ENCODE measurements at places on chromosomes 2 and 18. TPM values are rescaled to one million over a fixed set of nuclear protein-coding genes. Genes with fewer than 3 reads are reported as not detected.

GRCh38 chr2:134648586-134648985, 70.2 kb downstream of the TMEM163 start:
- no peak for DNase-seq

BUB1 gene
- 0.82 TPM for total RNA-seq

DNA sequence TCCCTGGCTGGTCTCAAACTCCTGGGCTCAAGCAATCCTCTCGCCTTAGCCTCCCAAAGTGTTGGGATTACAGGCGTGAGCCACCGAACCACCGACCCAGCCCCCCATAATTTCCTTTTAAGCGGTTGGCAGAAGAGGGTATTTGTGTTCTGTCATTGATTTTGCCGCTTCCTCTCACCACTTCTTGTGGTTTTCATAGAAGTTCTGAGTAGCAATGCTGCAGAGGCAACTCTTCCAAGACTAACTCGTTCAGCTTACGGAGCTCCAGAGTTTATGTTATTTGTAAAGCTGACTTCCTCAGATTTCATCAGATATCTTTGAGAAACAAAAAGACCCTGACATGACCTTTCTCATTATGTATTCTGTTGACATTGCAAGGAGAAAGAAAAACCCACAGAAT, 261.4 kb upstream of the KCNJ3 start:
- no peak for DNase-seq

DNA sequence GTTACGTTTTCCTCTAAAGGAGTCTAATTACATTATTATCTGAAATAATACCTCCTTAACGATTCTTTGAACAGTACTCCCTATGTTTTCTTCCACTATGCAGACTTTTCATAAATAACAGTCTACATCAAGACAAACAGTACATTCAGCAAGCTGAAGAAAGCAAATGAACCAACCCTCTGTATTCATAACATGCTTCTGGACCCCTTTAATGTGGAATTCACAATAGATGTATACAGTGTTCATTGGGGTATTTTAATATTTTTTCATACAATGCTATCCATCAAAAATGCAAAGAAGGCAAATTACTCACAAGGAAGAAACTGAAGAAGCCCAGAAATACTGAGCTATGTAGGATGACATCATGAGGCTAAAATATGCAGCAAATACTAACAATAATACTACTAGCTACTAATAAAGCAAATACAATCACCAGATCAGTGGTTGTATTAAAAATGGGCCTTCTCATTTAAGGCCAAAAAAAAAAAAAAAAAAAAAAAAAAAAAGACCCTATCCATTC, 408.6 kb downstream of the MTX2 start:
- no peak for DNase-seq

MAPK4 gene
- total RNA-seq, result 28.8 TPM

RPE gene
- 16.6 TPM for total RNA-seq

DNA sequence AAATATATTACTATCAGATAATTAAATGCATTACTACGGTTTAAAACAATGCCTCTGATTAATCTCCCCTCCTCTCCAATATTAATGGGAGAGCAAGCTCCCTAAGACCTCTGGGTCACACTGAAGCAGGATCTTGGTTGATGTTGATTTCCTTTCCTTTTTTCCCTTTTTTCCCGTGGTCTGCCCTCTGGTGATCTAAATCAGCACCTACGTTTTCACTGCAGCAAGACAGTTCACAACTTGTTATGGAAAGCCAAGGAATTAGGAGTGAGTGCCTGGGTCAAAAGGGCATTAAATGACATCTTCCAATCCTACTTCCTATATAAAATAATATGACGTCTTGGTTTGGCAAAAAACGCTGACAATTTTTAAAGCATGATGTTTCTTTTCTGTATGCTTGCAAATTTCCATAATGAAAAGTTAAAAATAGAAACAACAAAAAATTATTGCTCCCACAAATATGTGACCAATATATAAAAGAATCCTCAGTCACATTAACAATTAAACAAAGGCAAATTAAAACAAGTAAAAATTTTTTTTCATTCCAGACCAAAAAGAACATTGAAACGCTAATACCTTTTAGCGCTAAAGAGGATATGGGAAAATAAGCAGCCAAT, 7.9 kb upstream of the CFAP36 start:
- no peak for DNase-seq

SERPINB4 gene
- total RNA-seq, result not detected

DNA sequence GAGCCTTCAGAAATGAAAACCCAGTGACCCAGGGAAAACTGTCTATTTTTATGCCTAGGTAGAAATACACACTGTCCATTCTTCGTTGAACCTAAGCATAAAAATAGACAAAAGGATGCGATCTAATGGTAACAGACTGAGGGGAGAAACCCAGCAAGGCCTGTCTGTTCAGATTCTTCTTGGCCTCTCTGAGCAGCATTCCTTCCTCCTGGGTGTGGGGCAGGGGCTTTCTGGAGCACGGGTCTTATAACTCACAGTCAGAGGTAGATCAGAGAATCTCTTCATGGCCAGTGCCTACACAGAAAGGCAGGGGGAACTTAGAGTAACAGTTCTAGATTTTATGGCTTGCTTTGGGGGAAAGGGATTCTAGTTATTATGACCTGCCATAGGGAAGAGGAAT, 56.0 kb downstream of the PKDCC start:
- no peak for DNase-seq

- no peak for DNase-seq
Measured at GRCh38 chr2:143903172-143903856, 616.6 kb downstream of the ZEB2 start.

LYPD6B gene
- total RNA-seq, result not detected

GNAL gene
- total RNA-seq, result 5.1 TPM

DNA sequence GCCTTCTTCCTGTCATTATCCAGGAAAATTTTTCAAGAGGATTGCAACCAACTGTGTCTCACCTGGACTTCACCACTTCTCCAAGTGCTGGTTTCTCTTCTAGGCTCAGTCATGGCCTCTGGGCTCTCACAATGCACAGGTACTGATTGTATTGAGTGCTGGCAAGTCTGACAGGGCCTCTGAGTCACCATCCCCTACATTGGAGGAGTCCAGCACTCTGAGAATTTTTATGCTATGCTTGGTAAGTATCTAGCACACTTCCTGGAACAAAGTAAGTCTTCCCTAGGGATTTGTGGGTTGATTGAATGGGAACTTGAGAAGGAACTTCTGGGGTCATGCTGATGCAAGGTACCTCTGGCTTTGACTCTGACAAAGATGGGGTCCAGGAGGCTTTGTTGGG, 147.2 kb upstream of the CELF4 start:
- DNase-seq, result no peak

ZDBF2 gene
- total RNA-seq, result 6.6 TPM

- DNase-seq, result no peak
Measured at GRCh38 chr2:137952586-137953129, 11.6 kb upstream of the HNMT start.

GRCh38 chr2:213696442-213696841, 412.2 kb downstream of the SPAG16 start:
- no peak for DNase-seq

PIEZO2 gene
- total RNA-seq, result 1.1 TPM

- DNase-seq, result no peak
Measured at GRCh38 chr18:14026199-14026598, 106.0 kb downstream of the ZNF519 start.

DNA sequence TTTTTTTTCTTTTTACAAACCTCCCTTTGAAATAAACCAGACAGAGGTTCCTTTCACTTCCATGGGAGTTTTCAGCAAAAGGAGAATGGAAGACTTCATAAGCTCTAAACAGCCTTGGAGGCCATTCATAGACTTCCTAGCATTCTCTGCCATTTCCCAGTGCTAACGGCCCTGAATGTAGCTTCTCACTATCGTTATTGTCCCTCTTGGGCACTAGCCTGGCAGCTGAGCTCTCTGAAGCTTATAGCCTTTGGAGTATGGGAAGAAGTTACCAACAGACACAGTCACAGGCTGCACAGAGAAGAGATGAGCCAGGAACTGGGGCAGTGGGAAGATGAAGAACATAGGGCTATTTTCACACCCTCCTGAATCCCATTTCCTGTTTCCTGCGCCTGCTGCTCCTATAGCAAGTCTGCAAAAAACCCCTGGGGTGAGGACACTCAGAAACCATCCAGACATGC, 29.1 kb upstream of the EPC2 start:
- no peak for DNase-seq

GRCh38 chr2:218418717-218419458, at the start of gene VIL1:
Gene VIL1 (plus strand): TSS chr2:218419123. CDS start chr2:218423779, 4,656 bp downstream.
- DNase-seq, result no peak

- no peak for DNase-seq
Measured at GRCh38 chr2:157764386-157764785, 111.7 kb downstream of the ACVR1 start.

DNA sequence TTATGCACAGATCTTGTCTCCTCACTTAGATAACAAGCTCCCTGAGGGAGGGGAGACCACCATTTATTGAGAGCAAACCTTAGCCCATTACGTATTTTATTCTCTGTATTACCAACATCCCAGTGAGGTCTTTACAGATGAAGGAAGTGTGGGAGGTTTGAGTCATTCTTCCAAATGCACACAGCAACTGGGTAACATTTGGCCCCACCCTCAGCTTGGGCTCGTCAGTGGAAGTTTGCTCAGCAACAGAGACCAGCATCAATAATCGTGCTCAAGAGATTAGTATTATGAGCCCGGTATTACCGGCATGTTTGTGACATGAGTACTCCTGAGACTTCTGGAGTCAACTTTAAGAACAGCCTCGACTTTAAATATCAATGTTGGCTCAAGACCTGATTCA, 168.6 kb downstream of the ETAA1 start:
- no peak for DNase-seq

- DNase-seq, result no peak
Measured at GRCh38 chr2:172813314-172813888, 77.8 kb downstream of the RAPGEF4 start.

REG3A gene
- total RNA-seq, result not detected

NT5DC4 gene
- not detected for total RNA-seq

EML6 gene
- total RNA-seq, result 0.59 TPM

RAMP1 gene
- total RNA-seq, result 151 TPM

DNA sequence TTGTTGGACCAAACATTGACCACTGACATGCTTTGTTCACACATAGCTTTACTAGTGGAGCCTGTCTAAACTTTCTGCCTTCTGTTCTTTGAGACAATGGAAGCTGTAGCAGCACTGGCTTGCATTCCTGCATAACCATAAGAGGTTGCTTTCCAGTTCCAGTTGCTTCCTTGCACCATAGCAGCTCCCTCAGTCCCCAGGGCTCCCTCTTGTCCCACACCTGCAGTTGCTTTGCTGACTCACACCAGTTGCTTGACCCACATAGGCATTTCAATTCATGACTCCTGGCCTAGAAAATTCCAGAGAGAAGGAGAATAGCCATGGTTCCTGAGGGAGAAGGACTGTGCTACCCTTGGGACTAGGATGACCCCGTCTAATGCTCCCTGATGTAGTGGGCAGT, 20.9 kb downstream of the SGPP2 start:
- no peak for DNase-seq

- DNase-seq, result no peak
Measured at GRCh38 chr2:177316756-177317155, 52.2 kb upstream of the NFE2L2 start.

GRCh38 chr18:46910856-46911255, 6.5 kb downstream of the PIAS2 start:
- DNase-seq, result no peak

GRCh38 chr2:126719191-126719832, 63.4 kb downstream of the GYPC start:
- peak; percentile 43 for DNase-seq

DNA sequence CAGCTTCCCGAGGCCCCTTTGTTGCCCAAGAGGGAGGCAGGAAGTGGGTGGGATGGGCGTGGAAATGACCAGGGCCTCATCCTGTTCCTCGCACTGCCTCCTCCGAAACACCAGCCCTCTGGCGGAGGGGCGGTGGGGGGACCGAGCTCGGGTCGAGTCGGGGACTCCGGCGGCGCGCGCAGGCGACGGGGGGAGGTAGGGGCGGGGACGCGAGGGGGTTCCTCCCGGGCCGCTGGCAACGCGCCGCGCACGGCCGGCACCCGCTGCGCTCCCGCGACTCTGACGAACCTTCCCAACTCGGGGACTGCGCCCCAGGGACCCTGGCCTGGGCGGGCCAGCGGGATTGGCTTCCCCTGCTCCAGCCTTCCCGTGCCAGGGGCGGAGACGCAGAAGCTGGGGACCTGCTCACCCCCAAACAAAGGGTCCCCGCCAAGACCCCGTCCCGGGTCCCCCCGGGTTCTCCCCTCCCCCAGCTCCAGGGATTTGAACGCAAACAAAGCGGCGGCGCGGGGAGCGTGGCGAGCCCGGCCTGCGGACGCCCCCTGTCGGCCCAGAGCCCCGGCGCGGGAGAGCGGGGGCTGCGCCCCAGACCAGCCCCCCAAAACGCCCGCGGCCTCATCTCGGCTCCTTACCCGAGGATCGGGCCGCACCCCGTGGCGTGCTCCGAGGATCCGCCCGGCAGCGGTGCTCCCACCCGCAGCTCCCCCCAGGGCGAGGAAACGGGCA, 1.2 kb downstream of the SEMA4C start:
- DNase-seq, result peak; percentile 93

CYP27A1 gene
- total RNA-seq, result 7.9 TPM

GRCh38 chr2:226703514-226703913, 96.1 kb downstream of the IRS1 start:
- DNase-seq, result no peak

DNA sequence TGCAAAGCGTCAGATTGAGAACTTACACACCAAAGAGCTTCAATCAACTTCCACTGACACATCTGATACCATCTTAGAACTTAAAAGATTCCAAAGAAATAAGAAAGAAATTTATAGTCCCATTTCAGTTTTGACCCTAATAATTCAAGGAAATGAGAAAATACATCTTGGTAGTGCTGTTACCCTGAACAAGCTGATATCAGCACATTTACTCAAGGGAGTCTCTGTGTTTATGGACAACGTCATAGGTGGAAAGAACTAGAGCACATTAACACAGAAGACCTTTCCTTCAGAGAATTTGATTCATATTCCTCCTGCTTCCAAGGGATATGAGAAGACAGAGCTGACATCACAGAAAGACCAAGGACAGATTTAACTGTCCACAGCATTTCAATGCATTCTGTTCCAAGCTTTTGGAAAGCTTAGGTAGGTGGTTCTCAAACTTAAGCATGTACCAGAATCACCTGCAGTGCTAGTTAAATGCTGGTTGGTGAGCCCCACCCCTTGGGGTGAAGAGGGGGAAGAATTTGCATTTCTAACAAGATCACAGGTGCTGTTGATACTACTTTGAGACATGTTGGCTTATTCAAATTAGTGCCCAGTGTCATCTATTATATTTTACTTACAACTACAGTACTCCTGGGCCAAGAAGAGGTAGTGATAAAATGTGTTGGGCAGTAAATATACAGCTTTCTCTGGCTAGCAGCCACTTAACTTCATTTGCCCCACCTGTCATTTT, 59.8 kb downstream of the LDAH start:
- DNase-seq, result no peak

- DNase-seq, result peak; percentile 53
Measured at GRCh38 chr2:226661789-226662545, 137.7 kb downstream of the IRS1 start.

DNA sequence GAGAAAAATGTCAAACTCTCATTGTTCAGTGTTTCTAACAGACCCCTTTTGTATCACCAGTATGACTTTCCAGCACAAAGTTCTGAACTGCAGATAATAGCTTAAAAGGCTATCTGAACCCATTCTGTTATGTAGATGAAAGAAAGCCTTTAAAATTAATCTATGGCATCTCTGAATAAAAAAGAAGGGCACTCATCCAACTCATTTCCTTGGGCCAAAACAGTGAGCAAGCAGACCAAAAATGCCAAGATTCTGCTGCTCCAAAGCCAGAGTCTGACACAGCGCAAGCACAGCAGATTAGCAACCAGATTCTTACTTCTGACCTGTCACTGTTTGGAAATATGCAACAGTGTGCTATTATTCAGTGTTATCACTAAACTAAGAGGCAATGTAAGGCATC, 22.6 kb upstream of the ITGA6 start:
- DNase-seq, result no peak

- DNase-seq, result no peak
Measured at GRCh38 chr2:190646780-190647522, 1.9 kb upstream of the NAB1 start.
